ENCODE measurements at places on chromosomes 4 and X. TPM values are rescaled to one million over a fixed set of nuclear protein-coding genes. Genes with fewer than 3 reads are reported as not detected.

The TCP11X2 gene
- total RNA-seq = not detected

The CSAG3 gene
- total RNA-seq = 0.23 TPM

The IL1RAPL1 gene
- not detected for total RNA-seq

The FDCSP gene
- total RNA-seq = not detected

The CT47B1 gene
- not detected for total RNA-seq

The SLITRK4 gene
- total RNA-seq = not detected

The BTK gene
- total RNA-seq = not detected

The NCAPG gene
- total RNA-seq = 73.8 TPM

The CAMK2D gene
- total RNA-seq = 71.3 TPM

The SFRP2 gene
- not detected for total RNA-seq

The GPR143 gene
- total RNA-seq = not detected

The FGB gene
- total RNA-seq = not detected

The XAGE2 gene
- total RNA-seq = not detected

The PPARGC1A gene
- not detected for total RNA-seq

The SPANXA2 gene
- total RNA-seq = not detected

The ASB9 gene
- 0.14 TPM for total RNA-seq

The RS1 gene
- total RNA-seq = not detected

The GABRE gene
- total RNA-seq = not detected

The MAGEA12 gene
- total RNA-seq = not detected

The HTN1 gene
- not detected for total RNA-seq

The KCTD8 gene
- not detected for total RNA-seq

The TCEAL8 gene
- total RNA-seq = 46.6 TPM

The MAGED4B gene
- 2.3 TPM for total RNA-seq

The FGF13 gene
- not detected for total RNA-seq

The ALB gene
- total RNA-seq = not detected

The PSMD10 gene
- total RNA-seq = 54.5 TPM

The IL15 gene
- total RNA-seq = 1.1 TPM

The IQSEC2 gene
- 0.21 TPM for total RNA-seq

The TMEM154 gene
- 15.2 TPM for total RNA-seq

The ACOX3 gene
- 29.3 TPM for total RNA-seq

The ZXDA gene
- 3.0 TPM for total RNA-seq

The VEGFC gene
- total RNA-seq = not detected

The CENPE gene
- total RNA-seq = 42.4 TPM

The XAGE1A gene
- not detected for total RNA-seq

The DCAF8L2 gene
- total RNA-seq = not detected

The LRP2BP gene
- total RNA-seq = 0.60 TPM

The PTPN13 gene
- 1.4 TPM for total RNA-seq

The CPZ gene
- total RNA-seq = not detected

The FAM184B gene
- total RNA-seq = 0.04 TPM

The GABRA4 gene
- total RNA-seq = not detected

The CYSLTR1 gene
- total RNA-seq = 3.1 TPM

The SLC25A6 gene
- 396 TPM for total RNA-seq

The TEX13B gene
- not detected for total RNA-seq

The TEX13C gene
- total RNA-seq = not detected

The FAM9B gene
- total RNA-seq = not detected

The FANCB gene
- 14.7 TPM for total RNA-seq
